ENCODE measurements at places on chromosomes 2 and 18.

GRCh38 chr2:46915281-46915810, at the start of gene MCFD2:
Gene MCFD2 (minus strand): TSS chr2:46915806. CDS start chr2:46909171, 6,635 bp downstream.
- peak; percentile 31 for DNase-seq

GRCh38 chr2:41775366-41776025, 272.3 kb upstream of the PKDCC start:
- DNase-seq, result no peak

DNA sequence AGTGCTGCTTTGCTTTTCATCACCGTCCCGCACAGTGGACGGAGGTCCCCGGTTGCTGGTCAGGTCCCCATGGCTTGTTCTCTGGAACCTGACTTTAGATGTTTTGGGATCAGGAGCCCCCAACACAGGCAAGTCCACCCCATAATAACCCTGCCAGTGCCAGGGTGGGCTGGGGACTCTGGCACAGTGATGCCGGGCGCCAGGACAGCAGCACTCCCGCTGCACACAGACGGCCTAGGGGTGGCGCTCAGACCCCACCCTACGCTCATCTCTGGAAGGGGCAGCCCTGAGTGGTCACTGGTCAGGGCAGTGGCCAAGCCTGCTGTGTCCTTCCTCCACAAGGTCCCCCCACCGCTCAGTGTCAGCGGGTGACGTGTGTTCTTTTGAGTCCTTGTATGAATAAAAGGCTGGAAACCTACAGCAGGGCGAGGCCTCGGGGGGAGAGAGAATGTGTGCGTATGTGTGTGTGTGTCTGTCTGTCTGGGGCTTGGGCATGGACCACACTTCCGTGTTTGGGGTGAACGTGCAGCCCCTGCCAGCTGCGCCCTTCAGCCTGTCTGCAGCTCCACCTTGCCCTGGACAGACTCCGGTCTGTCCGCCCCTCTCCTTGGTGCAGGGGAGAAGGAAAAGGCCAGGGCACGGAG, 32.3 kb downstream of the GPC1 start:
- DNase-seq, result no peak

DNA sequence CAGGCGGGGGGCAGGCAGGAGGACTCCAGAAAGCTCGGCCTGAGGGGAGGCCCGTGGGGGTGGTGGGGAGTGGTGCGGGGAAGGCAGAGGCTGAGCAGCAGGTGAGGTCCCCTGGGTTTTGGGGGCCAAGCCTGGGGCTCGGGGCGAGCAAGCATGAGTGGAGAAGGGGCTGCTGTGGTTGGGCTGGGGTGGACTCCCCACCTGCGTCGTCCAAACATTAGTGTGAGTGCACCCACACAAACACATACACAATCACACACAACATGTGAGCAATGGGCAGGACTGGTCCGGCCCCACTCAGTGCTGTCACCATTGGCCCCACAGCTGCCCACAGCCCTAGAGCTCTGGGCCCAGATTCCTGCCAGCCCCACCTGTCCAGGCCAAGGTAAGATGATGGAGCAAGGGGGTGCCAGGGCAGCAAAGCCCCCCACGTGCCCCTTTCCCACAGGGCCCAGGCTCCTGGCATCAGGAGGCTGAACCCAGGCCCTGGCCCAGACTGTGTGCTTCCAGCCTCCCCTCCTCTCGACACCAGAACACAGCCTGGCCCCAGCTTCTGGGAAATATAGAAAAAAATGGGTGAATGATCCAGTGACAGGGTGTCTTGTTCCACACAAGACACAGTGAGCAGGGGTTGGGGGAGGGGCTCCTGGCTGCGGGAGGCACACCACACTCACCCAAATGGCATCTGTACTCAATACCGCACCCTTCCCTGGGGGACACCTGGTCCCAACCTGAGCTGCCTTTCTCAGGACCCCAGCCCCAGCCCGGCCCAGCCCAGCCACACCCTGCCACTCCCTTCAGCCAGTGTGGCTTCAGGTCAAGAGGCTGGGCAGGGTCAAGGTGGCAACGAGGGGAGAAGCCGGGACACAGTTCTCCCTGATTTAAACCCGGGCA, 463 bp upstream of the ALPP start:
- no peak for DNase-seq

DNA sequence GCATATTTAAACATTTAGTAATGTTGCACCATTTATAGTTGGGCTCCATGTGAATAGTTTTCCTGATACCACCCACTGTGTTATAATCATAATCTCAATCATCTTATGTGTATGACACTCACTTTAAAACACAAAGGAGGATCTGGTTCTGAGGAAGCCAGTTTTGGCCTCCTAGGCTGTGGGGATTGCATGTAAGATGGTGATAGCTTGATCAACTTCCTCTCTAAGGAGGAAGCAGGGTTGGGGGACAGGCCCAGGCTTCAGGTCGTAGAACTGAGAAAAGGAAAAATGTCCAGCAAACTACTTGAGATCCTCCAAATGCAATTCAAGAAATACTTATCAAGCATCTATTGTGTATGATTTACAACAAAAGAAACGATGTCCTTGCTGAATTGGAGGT, 4.9 kb upstream of the PPM1B start:
- DNase-seq, result peak; percentile 65

- no peak for DNase-seq
Observed at GRCh38 chr2:27351802-27352598, 4.6 kb downstream of the GTF3C2 start.
